ENCODE measurements at places on chromosomes 4 and X.

DNA sequence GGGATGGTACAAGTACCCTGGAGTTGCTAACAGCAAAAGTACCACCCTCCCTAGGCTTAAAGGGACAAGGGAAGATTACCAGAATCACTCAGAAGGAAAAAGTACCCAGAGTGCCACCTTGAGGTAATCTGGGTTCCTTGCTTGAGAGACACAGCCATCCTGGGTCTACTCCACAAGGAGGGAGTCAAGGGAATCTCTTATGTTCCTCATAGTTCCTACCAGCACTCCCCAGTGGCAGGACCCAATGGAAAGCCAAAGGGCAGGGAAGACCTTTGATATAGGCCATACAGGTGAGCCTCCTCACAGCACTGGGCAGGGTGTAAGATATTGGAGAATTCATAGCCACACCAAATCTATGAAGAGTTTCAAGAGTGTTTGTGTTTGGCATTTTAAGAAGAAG, 5.7 kb downstream of the IL2 start:
- no peak for DNase-seq
- no peaks in the 10 kb centered on the region for H3K27me3 ChIP-seq
- H3K36me3 ChIP-seq, result no peaks in the 10 kb centered on the region
- no peaks in the 10 kb centered on the region for H3K4me1 ChIP-seq

- no peak for DNase-seq
- H3K4me1 ChIP-seq, result no peaks in the 10 kb centered on the region
- no peak overlapping the region for H3K27ac ChIP-seq
- H3K36me3 ChIP-seq, result no peaks in the 10 kb centered on the region
- H3K4me3 ChIP-seq, result no peak overlapping the region
These were observed 92.5 kb upstream of the ENPP6 start for GRCh38 chr4:184310171-184310567.

- DNase-seq, result no peak
- H3K4me3 ChIP-seq, result no peak overlapping the region
- no peak overlapping the region for H3K27ac ChIP-seq
- no peaks in the 10 kb centered on the region for H3K4me1 ChIP-seq
- no peaks in the 10 kb centered on the region for H3K27me3 ChIP-seq
- no peaks in the 10 kb centered on the region for H3K36me3 ChIP-seq
These were observed 16.8 kb downstream of the DCAF8L1 start for GRCh38 chrX:27964432-27964831.

DNA sequence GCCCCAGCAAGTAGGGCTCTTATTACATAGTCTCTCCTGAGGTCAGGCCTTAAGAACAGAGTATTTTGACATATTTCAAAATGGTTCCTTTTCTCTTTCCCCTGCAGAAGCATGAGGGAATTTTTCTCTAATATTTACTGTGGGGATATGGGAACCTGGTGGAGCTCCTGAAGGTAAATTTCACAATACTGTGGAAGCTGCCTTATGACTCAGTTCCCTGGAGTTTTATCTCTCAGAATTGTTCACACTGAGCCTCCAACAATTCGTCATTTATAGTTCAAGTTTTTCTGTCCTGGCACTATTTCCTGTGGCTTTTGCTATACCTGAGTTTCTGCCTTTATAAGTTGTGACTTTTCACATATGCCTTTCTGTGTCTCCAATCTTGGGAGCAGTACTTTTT, 607.2 kb upstream of the NDST4 start:
- no peak overlapping the region for H3K4me3 ChIP-seq
- no peak for DNase-seq
- no peaks in the 10 kb centered on the region for H3K27me3 ChIP-seq

- H3K4me1 ChIP-seq, result no peaks in the 10 kb centered on the region
- H3K27me3 ChIP-seq, result no peaks in the 10 kb centered on the region
- H3K4me3 ChIP-seq, result no peak overlapping the region
- H3K27ac ChIP-seq, result no peak overlapping the region
These were observed 214.8 kb downstream of the SPCS3 start for GRCh38 chr4:176534566-176534965.

DNA sequence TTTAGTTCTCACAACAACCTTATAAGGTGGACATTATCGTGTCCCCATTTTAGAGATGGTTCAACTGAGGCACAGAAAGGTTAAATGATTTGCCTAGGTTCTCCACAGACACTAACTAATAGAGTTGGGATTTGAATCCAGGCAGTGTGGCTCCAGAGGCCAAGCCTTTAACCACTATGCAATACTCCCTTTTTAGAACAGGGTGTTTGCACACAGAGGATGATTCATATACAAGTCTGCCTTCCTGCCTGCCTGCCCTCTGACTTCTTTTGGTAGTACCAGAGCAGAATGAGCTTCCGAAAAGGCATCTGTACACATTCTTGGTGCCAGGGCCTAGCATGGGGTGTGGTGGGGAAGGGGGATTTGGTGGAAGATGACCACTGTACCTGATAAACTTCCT, 150.8 kb upstream of the ARHGEF9 start:
- no peaks in the 10 kb centered on the region for H3K27me3 ChIP-seq
- H3K4me1 ChIP-seq, result no peaks in the 10 kb centered on the region
- no peaks in the 10 kb centered on the region for H3K36me3 ChIP-seq
- no peak for DNase-seq
- H3K4me3 ChIP-seq, result no peak overlapping the region
- H3K27ac ChIP-seq, result peak overlapping the region; percentile 4

- DNase-seq, result no peak
- no peaks in the 10 kb centered on the region for H3K4me1 ChIP-seq
- no peak overlapping the region for H3K27ac ChIP-seq
- H3K36me3 ChIP-seq, result no peaks in the 10 kb centered on the region
- peaks cover 32% of the 10 kb centered on the region for H3K27me3 ChIP-seq
These were observed 10.5 kb downstream of the NKX3-2 start for GRCh38 chr4:13533670-13534343.

DNA sequence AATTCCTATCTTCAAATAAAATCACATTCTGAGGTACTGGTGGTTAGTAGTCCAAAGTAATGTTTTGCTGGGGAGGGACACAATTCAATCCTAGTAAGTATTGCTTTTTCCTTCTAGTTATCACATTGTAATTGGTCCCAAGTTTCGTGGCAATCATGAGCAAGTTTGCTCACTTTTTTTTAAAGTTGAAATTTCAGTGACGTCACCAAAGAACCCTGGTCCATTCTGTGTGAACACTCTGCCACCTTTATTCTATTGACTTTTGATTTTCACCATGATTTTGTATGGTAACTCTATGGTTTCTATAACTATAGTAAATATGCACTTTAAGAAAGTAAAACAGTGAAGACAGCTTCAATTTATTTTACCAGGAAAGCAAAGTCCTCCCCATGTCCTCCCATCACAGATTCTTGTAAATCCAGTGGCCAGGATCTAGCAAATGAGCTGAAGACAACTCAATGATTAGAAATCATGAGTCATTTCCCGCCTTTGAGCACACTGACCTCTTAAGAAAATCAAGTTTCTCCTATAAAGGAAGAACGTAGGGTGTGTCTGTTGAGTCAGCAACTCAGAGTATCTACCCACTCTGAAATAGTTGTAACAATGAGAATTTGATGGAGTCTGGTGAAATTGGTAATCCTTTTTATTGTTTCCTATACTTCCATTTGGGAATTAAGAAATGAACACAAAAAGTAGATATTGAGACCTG, 1306.6 kb upstream of the PABPC4L start:
- no peaks in the 10 kb centered on the region for H3K27me3 ChIP-seq
- no peaks in the 10 kb centered on the region for H3K36me3 ChIP-seq
- H3K4me3 ChIP-seq, result no peak overlapping the region
- no peak overlapping the region for H3K27ac ChIP-seq
- no peak for DNase-seq
- no peaks in the 10 kb centered on the region for H3K4me1 ChIP-seq

GRCh38 chr4:84498203-84498934, 723 bp downstream of the NKX6-1 start:
- no peaks in the 10 kb centered on the region for H3K36me3 ChIP-seq
- peak overlapping the region; percentile 53 for H3K4me3 ChIP-seq
- H3K4me1 ChIP-seq, result peaks cover 8% of the 10 kb centered on the region
- H3K27me3 ChIP-seq, result peaks cover 26% of the 10 kb centered on the region

- H3K36me3 ChIP-seq, result no peaks in the 10 kb centered on the region
- no peaks in the 10 kb centered on the region for H3K4me1 ChIP-seq
- no peaks in the 10 kb centered on the region for H3K27me3 ChIP-seq
- H3K4me3 ChIP-seq, result no peak overlapping the region
These were observed 12.5 kb upstream of the KLF8 start for GRCh38 chrX:56219700-56220099.

- H3K27me3 ChIP-seq, result no peaks in the 10 kb centered on the region
- H3K4me1 ChIP-seq, result no peaks in the 10 kb centered on the region
- DNase-seq, result no peak
- H3K27ac ChIP-seq, result no peak overlapping the region
- no peaks in the 10 kb centered on the region for H3K36me3 ChIP-seq
These were observed 69.1 kb downstream of the PPP2R2C start for GRCh38 chr4:6403400-6403685.

- H3K27ac ChIP-seq, result no peak overlapping the region
- no peaks in the 10 kb centered on the region for H3K36me3 ChIP-seq
- no peaks in the 10 kb centered on the region for H3K27me3 ChIP-seq
- no peak for DNase-seq
These were observed 91.0 kb upstream of the CENPE start for GRCh38 chr4:103289186-103289585.

DNA sequence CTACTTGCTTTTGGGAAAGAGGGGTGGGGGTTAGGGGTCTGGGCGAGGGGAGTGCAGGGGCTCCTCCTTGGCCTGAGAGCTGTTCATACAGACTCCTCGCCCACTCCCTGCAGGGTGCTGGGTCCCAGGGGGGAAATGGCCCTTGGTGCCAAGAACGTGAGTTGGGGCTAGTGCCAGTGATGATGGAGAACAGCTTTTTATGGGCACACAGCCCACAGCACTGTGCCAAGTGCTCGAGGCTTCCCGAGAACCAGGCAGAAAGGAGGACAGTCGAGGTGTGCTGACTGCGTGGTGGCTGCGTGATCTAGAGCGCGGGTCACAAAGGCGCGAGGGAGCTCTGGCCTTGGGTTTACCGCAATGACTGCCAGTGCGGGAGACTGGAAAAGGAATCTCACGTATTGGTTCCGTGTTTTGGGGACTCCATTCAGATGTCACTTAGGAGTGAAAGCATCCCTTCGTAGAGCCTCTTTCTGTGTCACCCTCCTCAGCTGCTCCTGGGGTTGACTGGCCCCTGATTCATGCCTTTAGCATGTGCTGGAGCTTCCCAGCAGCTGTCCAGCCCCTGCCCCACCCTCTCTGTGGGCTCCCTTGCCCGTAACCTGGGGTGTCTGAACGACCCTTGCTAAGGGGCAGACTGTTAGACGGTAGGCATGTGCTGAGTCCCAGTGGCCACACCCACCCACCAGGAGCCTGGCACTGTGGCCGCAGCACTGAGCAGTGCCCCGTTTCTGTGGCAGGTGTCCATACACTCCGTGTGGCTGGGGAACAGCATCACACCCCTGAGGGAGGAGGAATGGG, 20.9 kb upstream of the MSANTD1 start:
- H3K4me3 ChIP-seq, result no peak overlapping the region
- no peak overlapping the region for H3K27ac ChIP-seq
- no peaks in the 10 kb centered on the region for H3K27me3 ChIP-seq
- H3K36me3 ChIP-seq, result peaks cover 80% of the 10 kb centered on the region
- no peaks in the 10 kb centered on the region for H3K4me1 ChIP-seq

GRCh38 chrX:33285550-33285949, 74.2 kb upstream of the DMD start:
- H3K4me1 ChIP-seq, result no peaks in the 10 kb centered on the region
- DNase-seq, result no peak
- no peak overlapping the region for H3K27ac ChIP-seq
- H3K27me3 ChIP-seq, result no peaks in the 10 kb centered on the region
- H3K4me3 ChIP-seq, result no peak overlapping the region

GRCh38 chr4:135838889-135839288, 1637.3 kb upstream of the PABPC4L start:
- DNase-seq, result no peak
- H3K36me3 ChIP-seq, result no peaks in the 10 kb centered on the region
- H3K4me3 ChIP-seq, result no peak overlapping the region
- H3K27ac ChIP-seq, result no peak overlapping the region

- no peak overlapping the region for H3K27ac ChIP-seq
- H3K4me1 ChIP-seq, result peaks cover 14% of the 10 kb centered on the region
- no peak for DNase-seq
- H3K36me3 ChIP-seq, result peaks cover 1% of the 10 kb centered on the region
- H3K4me3 ChIP-seq, result peak overlapping the region; percentile 84
- H3K27me3 ChIP-seq, result no peaks in the 10 kb centered on the region
These were observed 1.1 kb downstream of the ZNF141 start for GRCh38 chr4:338759-339097.

Measured in ascending aorta (tissue), 2 donors.